ENCODE measurements at places on chromosomes 7 and 10.

- no peak for DNase-seq
These were observed 4.6 kb downstream of the NET1 start for GRCh38 chr10:5416981-5417380.

DNA sequence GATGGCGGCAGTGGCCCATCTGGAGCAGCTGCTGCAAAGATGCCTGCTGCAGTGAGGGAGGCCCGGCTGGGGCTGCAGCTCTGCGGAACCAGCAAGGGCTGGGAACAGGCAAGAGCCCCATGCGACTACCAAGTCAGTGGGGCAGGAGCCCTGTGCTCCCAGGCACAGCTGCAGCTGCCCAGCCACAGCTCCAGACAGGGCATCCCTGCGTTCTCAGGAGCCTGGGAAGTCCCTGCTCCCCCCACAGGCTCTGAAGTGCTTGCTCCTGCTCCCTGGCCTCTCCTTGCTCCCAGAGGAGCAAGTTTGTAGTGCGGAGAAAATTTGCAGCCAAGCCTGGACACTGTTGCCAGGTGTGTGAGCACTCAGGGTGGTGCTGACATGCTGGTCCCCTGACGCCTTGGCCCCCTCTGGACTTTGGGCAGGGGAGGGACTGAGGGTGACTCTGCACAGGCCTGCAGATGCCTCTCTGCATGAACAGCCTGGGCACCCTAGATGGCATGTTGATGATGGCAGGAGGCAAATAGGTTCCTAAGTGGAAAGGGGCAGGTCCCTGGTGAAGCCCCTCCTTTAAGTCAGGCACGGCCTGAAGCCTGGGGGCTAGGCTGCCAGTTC, 105.6 kb downstream of the LYZL1 start:
- no peak for DNase-seq

GRCh38 chr7:134548877-134549276, at the start of gene AKR1B15:
TSS of gene AKR1B15 (plus strand) at chr7:134549110. CDS start at chr7:134564620, 15,510 bp downstream.
- DNase-seq: no peak

DNA sequence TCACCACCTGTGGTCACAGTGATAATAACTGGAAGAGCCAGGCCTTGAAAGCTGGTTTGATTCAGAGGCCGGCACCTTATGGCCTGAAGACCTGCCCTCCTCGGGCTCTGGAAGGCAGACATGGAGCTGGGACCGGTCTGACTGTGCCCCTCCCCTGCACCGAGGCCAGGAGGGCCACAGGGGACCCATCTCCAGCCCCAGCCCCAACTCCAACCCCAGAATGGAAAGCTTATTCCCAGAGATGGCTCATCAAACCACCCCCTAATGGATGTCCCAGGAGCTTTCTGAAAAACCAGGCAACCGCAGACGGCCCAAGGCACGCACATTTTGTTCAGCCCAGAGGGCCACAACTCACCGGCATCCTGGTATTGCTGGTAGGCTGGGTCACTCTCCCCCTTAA, 16.8 kb downstream of the PDIA4 start:
- DNase-seq: no peak

DNA sequence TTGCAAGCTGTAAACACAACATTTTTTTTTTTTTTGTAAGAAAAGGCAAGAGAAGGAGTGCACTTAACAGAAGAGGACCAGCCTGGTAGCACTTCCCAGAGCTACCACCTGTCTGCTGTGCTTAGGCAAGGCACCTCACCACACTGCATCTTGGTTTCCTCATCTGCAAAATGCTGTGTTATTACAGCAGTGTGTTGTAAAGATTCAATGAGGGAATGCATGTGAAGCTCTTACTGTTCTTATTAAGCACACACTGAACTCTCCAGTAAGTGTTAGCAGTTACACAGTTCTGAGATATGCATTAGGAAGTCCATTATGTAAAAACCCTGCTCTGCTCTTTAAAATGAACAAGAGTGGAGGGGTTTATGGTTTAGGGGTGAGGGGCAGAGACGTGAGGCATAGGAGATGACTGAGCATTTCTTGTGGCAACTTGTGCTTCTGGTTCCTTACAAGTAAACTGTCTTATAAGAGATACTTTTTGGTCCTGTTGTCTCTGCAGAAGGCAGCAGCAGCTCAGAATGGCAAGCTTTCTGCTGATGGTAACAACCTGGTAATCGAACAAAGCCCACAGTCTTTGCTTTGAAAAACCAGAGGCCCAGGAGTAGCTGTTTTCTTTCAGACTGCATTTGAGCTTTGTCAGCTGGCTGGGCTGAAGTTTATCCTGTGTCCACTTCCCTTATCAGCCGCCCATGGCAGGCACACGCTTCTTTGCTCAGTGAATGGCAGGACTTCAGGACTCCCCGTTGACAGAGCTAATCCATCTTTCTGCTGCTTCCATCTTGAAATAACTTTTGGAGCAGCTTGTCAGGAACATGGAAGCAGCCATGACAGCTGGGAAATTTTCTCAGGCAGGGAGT, 98.8 kb upstream of the BMPER start:
- DNase-seq: no peak

DNA sequence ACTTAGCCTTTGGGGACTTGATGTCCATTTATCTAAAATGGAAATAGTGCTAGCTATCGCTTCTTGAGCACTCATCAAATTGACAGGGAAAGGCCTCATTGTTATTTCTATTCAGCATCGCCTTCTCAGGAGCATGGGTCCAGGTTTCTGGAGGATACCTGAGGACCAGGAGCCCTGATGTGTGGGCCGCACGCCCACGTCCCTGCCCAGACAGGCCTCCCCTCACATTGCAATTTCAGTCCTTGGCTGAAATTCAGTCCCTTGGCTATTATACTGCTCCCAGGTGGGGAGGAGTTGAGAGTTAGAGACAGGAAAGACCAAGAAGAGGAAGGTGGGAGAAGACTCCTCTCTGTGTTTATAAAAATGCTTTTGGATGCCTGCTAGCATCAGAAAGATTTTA, 38.9 kb downstream of the GPRIN2 start:
- DNase-seq: peak; percentile 6

DNA sequence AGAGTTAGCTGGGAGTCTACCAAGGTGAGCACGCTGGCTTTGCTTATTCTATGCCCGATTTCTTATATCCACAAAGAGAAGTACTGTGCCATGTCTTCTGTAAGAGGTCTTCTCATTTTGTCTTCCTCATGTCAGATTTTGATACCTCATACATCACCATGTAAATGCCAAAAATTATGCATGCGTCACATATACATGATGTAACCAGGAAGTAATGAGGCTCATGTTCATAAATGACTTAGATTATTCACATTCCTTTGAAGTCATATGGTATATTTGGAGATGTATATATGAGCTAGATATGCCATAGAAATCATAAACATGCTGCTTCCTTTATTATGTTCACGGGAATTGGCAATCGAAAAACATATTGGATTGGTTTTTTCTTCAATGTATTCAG, 97.7 kb upstream of the CELF2 start:
- no peak for DNase-seq

DNA sequence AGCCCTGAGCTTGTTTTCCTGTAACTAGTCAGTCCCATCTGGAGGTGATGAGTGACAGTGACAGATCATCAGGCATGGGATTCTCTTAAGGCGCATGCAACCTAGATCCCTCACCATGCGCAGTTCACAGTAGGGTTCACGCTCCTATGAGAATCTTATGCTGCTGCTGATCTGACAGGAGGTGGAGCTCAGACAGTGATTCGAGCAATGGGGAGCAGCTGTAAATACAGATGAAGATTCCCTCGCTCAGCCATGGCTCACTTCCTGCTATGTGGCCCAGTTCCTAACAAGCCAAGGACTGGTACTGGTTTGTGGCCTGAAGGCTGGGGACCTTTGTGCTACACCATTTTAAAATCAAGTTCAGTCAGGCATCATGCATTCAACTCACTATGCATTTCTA, 221.7 kb downstream of the KIAA1217 start:
- no peak for DNase-seq

DNA sequence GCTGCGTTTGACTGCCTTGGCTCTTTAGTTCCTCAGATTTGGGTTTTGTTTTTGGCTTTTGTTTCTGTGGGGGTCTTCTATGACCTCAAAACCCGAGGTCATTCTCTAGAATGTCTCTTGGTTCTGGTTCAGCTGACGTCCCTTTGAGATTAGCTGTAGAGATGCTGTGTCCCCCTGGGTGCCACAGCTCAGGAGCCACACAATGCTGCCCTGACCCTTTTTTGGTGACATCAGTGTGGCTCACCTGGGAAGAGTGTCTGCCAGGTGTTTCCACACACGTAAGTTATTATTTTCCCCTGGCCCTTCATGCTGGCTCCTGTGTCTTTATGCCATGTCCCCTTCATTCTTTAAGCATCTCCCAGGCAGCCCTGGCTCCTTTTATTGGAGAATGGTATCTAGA, 89.8 kb upstream of the DDC start:
- DNase-seq: no peak

DNA sequence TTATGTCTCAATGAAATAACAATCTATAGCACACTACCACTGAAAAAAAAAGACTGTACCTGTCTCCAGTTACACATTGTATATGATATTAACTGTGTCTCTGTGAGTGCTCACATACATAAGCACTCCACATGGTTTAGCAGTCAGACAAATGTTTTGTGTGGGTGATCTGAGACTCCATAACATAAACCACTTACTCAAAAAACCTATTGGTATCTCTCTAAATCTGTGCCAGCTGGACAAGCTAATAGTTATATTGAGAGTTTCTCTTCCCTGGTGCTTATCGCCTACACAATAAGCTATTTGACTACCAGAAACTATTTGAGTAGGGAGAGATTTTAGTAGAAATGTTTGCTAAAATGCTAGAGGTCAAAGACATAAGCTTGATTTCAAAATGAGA, 190.1 kb upstream of the AGR3 start:
- DNase-seq: no peak

DNA sequence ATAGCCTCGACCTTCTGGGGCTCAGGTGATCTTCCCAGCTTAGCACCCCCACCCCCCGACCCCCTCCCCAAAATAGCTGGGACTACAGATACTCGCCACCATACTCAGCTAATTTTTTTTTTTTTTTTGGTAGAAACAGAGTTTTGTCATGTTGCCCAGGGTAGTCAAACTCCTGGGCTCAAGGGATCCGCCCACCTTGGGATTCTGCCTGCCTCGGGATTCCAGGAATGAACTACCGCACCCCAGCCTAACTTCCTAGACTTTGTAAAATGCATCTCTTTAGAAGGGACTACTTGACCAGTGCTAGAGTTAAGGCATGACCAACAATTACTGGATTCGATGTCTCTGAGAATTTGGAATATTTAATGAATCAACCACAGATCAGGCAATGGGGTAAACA, 85.9 kb downstream of the MDFIC start:
- no peak for DNase-seq

DNA sequence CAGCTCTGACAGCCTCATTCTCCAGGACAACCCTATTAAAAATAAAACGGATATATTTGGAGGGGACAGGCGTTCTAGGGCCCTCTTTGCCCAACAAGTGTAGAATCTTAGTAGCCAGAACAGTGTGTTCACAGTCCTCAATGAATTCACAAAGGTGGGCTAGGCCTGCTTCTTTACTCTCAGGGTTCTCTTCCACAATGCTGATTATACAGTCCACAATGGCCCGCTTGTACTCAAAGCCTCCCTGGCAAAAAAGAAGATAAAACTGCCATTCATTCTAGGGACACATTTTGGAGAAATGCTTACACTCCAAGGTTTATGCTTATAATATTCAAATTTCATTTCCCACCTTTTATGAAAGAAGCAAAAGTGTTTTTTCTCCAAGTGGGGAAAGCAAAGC, 62.6 kb downstream of the MEST start:
- DNase-seq: no peak

GRCh38 chr7:106080300-106080987, 31.7 kb downstream of the SYPL1 start:
- no peak for DNase-seq

- no peak for DNase-seq
These were observed 408.0 kb downstream of the RPS24 start for GRCh38 chr10:78441694-78442093.

- DNase-seq: no peak
These were observed 24.4 kb upstream of the JAKMIP3 start for GRCh38 chr10:132041340-132041739.

DNA sequence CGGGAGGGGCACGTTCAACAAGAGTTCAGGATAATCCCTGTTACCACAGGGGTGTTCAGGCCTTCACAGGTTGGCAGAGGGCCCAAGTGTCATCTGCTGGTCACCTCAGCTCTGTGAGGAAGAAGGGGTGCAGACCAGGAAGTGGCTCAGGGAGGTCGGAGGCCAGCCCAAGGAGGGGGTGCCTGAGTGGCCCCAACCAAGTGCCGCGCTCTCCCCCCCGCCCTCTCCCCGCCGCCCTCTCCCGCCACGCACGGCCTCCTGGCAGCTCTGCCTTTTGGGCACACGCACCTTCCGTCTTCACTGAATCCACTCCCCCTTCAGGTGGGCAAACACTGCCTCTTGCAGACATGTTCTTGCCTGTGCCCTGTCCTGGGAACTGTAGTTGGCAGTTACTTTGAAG, 245.2 kb downstream of the PAXIP1 start:
- DNase-seq: no peak

DNA sequence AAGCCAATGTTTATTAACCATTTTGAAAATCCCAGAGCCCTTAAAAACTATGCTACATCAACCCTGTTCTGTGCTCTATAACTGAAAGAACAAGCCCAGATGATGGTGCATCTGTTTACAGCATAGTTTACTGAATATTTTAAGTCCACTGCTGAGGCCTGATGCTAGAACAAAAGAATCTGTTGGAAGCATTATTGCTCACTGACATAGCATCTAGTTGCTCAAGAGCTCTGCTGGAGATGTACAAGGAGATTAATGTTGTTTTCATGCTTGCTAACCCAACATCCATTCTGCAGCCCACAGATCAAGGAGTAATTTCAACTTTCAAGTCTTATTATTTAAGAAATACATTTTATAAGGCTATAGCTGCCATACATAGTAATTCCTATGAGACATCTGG, 181.3 kb upstream of the FEZF1 start:
- no peak for DNase-seq

DNA sequence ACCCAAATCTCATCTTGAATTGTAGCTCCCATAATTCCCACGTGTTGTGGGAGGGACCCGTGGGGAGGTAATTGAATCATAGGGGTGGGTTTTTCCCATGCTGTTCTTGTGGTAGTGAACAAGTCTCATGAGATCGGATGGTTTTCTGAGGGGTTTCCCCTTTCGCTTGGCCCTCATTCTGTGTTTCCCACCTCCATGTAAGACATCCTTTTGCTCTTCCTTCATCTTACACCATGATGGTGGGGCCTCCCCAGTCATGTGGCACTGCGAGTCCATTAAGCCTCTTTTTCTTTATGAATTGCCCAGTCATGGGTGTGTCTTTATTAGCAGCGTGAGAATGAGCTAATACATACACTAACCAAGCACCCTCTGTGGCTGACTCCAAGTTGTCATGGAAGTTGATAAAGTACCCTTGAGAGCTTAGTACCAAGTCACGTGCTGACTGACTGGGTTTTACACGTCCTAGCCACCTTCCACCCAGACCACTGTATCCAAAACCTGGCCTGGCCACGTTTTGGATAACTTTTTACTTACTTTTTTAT, 614.4 kb downstream of the SDK1 start:
- DNase-seq: no peak

- DNase-seq: no peak
These were observed 12.3 kb upstream of the SLC26A3 start for GRCh38 chr7:107815254-107815882.

All from activated CD4-positive, alpha-beta T cell treated with anti-CD3 and anti-CD28 coated beads for 1 hour (primary cell).